ENCODE measurements at places on chromosomes 2 and 18.

GRCh38 chr18:26843760-26844159 lies 21.7 kb downstream of the AQP4 start:
- no peak for DNase-seq

GRCh38 chr18:34650121-34650545 lies 60.0 kb upstream of the DTNA start:
- DNase-seq: peak; percentile 60

DNA sequence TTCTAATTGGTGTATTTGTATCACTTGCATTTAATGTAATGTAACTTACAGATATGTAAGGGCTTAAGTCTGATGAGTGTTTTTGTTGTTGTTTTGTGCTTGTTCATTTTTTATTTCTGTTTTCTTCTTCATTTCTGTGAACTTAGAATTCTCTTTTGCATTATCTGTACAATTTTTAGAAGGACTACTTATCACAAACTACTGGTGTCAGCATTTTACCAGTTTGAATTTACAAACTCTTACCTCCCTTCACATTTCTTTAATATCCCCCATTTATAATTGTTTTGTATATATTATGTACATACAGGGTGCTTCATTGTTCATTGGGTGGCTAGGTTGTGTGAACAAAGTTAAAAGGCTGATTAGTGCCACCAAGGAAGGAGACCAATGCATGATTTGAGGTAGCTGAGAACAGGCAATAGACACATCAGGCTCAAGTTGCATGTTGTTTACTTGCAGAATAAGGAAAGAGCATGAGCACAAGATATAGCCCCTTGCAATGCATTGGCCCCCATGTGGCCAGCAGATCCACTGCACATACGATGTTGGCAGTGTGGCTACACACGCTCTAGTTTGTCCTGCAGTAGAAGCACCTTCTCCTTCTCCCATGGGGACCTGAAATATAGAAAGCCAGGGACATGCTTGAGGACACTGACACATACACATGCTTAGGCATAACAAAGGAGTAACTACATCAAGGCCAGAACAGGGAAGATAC lies 198.2 kb downstream of the CD8B2 start:
- DNase-seq: no peak

GRCh38 chr2:12688091-12688490 lies 28.6 kb upstream of the TRIB2 start:
- DNase-seq: no peak

DNA sequence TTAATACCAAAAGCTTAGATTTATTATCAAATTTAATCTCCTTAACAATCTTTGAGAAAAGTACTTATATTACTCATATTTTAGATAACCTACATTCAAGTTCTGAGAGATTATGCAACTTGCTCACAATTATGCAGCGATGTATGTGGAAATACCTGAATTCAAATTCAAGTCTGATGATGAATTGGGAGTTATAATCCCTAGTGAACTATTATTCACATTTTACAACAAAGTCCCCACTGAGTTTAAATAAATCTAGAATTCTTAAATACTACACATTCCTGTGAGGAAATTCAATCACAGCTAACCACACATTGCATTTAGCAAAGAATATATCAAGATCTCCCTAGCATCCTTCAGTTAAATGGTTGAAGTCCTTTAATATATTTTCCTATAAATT lies 278.4 kb downstream of the NOL4 start:
- peak; percentile 26 for DNase-seq

Data from adipocyte (in vitro differentiated cells).